Activated CD8-positive, alpha-beta memory T cell treated with anti-CD3 and anti-CD28 coated beads for 1 hour (primary cell): ENCODE measurements at places on chromosomes 5 and 9.

DNA sequence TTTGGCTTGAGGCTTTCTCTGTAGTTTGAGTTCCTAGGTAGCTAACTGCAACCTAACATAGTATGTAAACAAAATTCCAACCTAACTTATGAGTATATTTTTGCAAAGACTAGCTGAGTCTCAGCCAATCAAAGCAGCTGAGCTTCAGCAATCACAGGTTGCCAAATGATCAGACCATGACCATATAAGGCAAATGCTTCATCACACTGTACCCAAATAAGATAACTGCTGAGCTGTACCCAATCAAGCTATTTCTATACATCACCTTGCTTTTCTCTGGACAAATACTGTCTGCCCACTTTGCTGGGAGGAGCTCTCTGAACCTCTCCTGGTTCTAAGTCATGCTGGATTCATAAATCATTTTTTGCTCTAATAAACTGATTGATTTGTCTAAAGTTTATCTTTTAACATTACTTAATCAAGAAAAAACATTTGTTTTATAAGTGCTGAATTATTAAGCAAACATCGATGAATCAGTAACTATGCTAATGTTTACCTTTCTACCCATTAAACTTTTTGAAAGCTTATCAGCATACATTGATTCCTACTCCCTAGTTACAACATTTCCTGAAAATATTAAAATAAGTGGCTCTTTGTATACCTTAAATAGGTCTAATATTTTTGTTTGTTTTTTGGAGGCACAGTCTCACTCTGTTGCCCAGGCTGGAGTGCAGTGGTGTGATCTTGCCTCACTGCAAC lies 129.7 kb upstream of the PCA3 start:
- no peak for DNase-seq

GRCh38 chr5:127351418-127351817 lies 60.8 kb downstream of the MEGF10 start:
- no peak for DNase-seq

DNA sequence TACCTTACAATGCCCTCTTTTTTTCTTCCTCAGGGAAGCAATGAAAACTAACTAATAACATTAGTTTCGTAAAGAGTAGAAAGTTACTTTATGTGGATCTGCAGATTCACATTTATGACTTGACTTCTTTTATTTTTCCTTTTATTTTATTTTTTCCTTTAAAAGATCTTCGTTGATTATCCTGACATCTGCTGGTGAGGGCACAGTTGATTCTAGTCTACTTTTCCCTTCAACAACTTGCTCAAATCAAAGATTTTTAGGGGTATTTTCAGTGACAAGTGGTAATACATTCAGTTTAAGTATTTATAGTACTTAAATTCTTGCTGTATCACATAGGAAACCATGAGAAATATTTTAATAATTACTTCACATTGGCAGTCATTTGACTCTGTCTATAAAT lies 4.9 kb downstream of the EDIL3 start:
- DNase-seq = no peak

GRCh38 chr9:37300620-37301019 lies 121.9 kb upstream of the GRHPR start:
- no peak for DNase-seq

DNA sequence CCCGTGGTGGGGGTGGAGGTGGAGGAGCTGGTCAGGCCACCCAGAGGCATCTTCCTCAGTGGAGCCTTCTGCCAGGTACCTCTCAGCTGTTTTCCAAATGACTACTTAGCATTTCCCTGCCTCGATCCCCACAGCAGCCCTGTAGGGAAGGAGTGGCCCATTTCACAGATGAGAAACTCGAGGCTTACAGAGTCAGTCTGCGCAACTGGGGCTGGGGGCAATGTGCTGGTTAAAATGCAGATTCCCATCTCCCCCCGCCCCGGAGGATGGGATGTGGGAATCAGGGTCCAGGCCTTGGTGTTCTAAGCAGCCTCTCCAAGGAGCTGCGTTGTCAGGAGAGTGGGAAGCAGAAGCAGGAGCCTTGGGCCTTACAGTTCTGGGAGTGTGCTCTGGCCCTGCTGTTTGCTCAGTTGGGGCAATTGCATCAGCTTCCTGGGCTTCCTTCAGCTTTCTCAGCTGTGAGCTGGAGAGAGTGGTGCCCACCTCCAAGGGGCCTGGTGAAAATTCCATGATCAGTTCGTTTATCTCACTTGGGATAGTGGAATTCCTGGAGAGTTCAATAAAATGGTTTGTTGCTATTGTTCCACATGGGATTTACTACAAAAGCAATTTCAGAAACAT lies 19.4 kb downstream of the ERGIC1 start:
- no peak for DNase-seq

- no peak for DNase-seq
These were observed 71.7 kb downstream of the NFIB start for GRCh38 chr9:14242150-14242805.

- no peak for DNase-seq
These were observed 299.6 kb upstream of the ADCY2 start for GRCh38 chr5:7096294-7096693.

DNA sequence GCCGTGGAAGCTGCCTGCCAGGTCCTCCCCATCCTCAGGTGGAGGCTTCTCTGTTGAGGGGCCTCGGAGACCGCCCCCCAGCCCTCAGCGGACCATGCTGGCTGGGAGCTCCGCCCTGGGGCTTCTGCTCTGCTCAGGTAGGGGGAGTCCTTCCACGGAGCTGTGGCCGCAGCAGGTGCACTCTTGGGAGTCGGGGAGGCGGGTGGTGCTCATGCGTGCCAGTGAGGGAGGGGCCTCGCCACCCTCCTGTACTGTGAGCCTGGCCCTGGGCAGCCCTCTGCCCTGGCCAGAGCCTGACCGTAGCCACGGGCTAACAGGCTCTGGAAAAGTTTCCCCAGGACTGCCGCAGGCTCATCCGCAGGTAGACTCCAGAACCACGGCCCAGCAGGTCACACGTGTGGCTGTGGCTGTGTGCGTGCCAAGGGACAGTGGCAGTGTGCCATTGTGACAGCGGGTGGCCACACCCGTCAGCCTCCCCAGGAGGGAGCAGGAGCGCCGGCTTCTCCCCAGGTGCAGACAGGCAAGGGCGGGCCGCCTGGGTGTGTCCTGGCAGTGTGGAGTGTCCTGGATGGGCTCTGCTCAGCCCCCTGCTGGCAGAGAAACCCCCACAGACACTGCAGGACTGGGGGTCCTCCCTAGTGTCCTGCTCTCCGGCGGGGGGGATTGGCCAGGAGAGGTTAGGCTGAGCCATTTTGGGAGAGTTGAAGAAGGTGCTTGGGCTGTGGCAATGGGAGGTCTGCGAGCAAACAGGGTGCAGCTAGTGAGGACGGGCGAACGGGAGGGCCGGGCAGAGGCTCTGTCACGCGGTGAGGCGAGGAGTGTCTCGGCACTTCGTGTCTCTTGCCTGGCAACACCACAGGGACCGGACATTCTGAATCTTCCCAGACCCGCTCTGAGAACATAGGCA lies 29.5 kb downstream of the TPPP start:
- no peak for DNase-seq

DNA sequence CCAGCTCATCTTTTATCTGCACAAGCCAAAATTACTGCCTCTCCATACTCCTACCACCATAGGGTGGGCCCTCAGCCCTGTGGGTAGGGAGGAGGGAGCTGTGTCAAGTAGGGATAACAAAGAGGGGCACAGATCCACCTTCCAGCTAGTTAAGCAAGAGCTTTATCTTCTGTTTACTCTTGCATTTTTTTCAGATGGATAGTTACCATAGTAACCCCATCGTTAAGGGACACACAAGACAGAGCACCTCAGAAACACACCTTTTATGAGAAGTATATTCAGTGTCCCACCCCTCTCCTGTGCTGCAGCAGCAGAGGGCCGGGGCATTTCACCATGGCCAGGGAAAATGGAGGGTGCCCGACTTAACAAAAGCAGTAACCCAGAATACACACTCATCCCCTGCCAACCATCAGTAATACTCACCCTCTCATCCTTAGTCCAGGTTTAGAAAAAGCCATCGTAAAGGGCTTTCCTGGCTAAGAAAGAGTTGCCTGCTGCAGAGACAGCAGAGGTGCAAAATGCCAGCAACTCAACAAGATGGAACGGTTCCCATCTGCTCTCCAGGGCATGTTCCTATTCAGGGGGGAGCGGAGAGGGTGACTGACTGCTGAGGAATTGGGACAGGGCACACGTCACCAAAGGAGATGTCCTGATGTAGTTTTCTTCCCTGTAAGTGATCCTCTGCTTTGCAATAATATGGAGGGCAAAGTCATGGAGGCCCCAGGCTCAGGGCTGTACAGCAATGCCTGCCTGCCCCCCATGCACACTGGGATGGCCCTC lies 25.1 kb downstream of the MACROH2A1 start:
- no peak for DNase-seq

- DNase-seq = no peak
These were observed 422.7 kb upstream of the ADAMTS16 start for GRCh38 chr5:4717446-4717845.

DNA sequence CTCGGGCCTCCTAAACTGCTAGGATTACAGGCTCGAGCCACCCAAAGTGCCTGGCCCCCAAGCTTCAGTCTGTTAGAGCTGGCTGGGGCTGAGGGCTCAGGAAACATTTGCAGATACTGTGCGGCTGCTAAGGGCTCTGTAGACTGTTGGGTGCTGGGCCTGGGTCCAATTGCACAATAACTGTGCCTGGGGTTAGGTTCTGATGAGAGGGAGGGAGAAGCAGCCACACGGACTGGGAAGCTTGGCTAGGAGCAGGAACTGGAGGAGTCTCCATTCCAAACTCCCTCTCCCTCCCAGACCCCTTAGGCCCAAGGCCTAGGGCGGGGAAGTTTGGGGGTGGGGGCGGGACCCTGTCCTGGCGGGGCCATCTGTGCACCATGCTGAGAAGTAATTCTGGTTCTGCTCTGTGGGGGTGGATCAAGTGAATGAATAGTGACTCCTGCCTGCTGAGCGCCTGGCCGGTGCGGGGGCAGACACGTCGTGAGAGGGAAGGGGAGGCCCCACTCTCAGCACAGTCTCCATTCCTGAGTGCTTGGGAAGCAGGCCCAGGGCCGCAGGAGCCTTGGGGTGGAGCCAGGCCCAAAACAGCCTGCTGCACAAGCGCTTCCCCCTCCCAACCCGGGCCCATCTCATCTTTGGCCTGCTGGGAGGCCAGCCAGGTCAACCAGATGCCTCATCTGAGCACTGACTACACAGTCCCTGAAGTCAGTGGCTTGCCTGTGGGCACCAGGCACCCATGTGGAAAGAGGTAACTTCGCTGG lies 1.5 kb downstream of the ASS1 start:
- DNase-seq = no peak

- DNase-seq = no peak
These were observed 58.0 kb downstream of the ANXA2R start for GRCh38 chr5:42982107-42982622.

- DNase-seq = no peak
These were observed 154.3 kb upstream of the ZNF618 start for GRCh38 chr9:113721856-113722255.

DNA sequence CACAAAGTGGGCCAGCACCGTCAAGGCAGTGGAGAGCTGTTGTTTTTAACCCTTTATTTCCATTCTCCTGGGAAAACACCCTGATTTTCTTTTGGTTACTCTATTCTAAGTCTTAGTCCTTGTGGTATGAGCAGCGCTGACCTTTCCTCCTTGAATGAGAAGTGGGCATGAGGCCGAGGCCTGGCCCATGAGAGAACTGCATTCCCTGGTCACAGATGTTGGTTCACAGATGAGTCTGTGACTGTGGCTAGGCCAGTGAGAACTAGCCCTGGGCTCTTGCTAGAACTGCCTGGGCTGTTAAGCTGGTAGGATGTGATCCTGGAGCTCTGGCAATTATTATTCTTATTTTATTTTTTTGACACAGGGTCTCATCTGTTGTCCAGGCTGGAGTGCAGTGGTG lies 71.7 kb upstream of the KLF9 start:
- DNase-seq = no peak

- no peak for DNase-seq
These were observed 273.7 kb downstream of the CD180 start for GRCh38 chr5:66922881-66923280.

DNA sequence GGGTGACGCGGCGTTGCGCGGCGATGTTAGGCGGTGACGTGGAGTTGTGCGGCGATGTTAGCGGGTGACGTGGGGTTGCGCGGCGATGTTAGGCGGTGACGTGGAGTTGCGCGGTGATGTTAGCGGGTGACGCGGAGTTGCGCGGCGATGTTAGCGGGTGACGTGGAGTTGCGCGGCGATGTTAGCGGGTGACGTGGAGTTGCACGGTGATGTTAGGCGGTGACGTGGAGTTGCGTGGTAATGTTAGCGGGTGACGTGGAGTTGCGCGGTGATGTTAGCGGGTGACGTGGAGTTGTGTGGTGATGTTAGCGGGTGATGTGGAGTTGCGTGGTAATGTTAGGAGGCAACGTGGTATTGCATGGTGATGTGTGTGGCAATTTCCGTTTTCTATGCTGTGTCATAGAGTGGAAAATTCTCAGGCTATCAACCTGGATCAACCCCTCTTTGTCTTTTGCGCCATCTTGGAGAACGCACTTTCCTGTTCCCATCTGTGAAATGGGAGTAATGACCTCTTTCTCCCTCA lies 76.0 kb downstream of the ANKRD33B start:
- no peak for DNase-seq

GRCh38 chr9:126561582-126561981 lies 52.1 kb upstream of the LMX1B start:
- no peak for DNase-seq

DNA sequence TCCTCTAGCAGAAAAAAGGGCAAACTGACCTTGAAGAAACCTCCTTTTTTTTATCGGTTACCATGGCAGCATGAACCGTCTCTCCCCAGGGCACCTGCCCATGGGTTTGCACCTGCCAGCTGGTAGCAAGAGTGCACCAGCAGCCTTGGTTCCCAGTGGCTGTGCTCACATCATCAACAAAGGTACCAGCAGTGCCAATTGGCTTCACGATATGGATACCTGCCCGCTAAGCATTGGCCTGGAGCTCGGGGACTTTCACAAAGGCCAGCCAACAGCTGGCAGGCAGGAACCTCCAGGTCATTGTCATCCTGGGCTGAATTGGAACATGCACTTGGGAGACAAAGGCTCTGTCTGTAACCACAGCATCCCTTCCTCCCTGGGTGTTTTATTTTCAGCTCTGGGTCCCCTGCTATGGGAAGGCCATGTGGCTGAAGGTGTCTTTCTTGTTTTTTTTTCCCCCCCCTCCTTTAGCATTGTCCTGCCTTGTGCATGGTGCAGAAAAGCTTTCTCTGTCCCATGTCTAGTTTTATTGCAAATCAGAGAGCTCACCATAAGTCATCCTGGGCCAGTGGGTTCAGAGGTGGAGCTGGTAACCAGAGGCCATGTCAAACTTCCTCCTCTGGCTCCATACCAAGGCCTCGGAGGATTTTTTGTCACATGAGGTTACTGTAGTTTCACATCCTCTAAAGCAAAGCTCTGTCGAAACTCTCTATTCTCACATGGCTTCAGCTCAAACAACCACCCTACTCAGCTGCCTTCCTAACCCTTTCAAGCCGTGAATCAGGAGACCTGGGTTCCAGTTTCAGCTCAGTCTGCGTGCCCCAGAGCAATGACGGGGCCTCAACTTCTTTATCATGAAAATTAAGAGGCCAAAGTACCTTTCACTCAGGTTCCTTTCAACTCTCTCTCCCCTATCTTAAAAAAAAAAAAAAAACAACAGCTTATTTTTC lies 145.5 kb upstream of the MAP3K1 start:
- DNase-seq = no peak

GRCh38 chr9:76737154-76737902 lies 26.9 kb upstream of the PCA3 start:
- DNase-seq = no peak

- no peak for DNase-seq
These were observed 140.5 kb upstream of the SLC30A5 start for GRCh38 chr5:68953231-68953874.

GRCh38 chr9:23502004-23502403 lies 324.0 kb downstream of the ELAVL2 start:
- no peak for DNase-seq

- DNase-seq = no peak
These were observed at the start of gene NPR2 for GRCh38 chr9:35791297-35791921. Gene NPR2 (plus strand): TSS chr9:35791591. CDS start chr9:35792409, 818 bp downstream.

- DNase-seq = no peak
These were observed 32.4 kb downstream of the LPAR1 start for GRCh38 chr9:111005746-111006470.
